ENCODE measurements at places on chromosomes 5 and 9.
A peak's percentile ranks its signal among the peaks of the same experiment; 100 is the strongest.

GRCh38 chr9:36597412-36598178, 24.9 kb downstream of the MELK start:
- DNase-seq = no peak

DNA sequence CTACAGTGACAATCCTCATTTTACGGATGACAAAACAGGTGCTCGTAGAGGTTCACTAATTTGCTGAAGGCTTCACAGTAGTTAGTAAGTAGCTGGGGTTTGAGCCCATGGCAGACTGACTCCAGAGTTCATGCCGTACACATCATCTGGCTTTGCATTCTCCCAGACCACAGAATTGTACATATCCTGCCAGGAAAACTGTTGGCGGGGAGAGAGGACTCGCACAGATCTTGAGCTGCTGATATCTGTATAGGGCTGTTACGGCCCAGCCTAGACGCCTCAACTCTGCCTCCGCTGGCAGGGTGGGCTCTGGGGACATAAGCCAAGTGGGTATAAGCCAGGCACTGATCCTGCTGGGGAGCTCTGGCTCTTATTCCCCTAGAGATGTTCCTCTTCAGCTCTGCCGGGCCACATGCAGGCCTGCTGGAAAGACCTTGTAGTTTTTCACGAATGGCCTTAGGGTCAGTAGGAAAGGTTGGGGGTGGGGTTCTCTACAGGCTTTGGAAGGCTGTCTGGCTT, 16.3 kb downstream of the LARP1 start:
- peak; percentile 71 for DNase-seq

DNA sequence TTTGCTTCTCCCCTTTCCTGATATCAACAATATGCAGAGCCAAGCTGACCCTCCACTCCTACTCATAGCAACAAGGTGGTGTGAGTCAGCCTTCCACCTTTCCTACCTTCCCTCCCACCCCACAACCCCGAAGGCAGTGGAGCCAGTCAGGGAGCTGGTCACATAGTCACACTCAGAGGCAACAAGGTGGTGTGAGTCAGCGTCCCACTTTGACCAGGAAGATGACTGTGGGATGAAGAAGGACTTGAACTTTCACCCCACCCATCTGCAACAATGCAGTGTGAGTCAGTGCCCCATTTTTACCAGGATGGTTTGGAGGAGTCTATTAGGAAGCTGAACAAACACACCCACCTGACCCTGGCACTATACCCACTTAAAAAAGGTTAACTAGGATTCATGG, 30.1 kb upstream of the ZNF782 start:
- DNase-seq = peak; percentile 46

GRCh38 chr9:97923529-97924108, 1.3 kb upstream of the TRMO start:
- peak; percentile 36 for DNase-seq

GRCh38 chr5:55702598-55703345, 9.4 kb downstream of the SLC38A9 start:
- DNase-seq = no peak

- DNase-seq = no peak
These were observed 586.2 kb upstream of the PTGER4 start for GRCh38 chr5:40093550-40093949.

- DNase-seq = no peak
These were observed 409.5 kb downstream of the MAT2B start for GRCh38 chr5:163914910-163915309.

DNA sequence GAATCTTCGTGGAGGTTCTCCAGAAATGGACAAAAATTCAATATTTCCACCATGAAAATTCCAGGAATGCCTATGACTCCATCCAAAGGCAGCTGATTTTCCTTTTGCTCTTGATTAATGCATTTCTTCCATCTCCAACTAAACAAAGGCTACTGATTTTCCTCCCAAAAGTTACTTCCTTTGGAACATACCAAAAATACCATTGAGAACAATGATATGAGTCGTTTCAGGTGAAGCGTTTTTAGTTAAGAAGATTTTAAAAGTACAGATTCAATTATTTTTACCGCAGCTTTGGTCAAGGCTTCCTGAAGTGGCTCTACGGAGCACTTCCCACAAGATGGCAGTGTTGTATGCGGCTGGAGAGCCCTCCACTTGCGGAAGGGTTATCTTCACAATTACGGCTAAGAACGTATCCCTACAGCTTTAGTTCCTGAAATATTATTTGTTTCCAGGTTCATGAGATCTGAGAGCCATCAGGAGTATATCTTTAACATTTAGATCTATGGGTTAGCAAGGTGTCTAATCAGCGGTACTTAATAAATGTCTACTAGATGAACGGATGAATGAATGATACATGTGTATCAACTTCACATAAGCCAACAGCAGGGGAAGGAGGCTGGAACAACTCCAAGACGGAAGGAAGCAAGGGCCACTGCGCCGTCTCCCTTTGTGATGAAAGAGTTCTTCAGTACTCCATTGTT, 35.9 kb upstream of the ARSB start:
- DNase-seq = peak; percentile 27

DNA sequence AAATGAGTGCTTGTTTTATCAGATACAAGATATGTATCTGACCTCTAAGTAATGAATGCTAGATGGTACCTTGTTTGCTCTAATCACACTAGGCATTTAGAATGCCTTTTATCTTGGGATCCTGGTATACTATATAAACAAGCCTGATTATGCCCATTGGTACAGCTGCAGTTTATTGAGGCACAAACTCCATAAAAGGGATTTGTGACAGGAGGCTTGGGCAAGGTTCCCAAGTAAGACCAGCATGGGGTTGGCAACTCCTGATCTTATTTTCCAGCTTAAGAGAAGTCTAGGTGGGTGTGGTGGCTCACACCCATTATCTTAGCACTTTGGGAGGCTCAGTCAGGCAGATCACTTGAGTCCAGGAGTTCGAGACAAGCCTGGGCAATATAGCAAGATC, 93.9 kb upstream of the DMRT1 start:
- no peak for DNase-seq

DNA sequence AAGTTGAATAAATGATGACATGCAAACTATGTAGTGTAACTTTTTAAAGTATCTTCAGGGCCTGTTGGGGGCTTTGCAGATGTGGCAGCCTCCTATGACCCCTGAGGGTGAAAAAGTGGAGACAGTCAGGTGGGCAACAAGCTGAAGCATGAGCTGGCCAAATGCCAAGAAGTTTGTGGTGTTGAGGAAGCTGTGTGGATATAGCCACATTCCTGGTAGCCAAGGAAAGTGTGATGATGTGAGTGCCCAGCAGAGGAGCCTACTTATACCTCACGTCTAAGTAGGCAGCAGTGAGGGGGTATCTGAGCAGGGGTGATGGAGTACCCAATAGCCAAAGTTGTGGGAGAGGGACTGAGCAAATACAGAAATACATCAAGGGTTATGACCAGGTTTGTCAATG, 621.2 kb upstream of the CDH6 start:
- DNase-seq = peak; percentile 37

- DNase-seq = no peak
These were observed at the start of gene BICD2 for GRCh38 chr9:92764381-92764987. BICD2 (minus strand) TSS chr9:92764833; CDS start chr9:92764744, 89 bp downstream.

- DNase-seq = no peak
These were observed 517 bp downstream of the ALDH1A1 start for GRCh38 chr9:72952381-72952690.

DNA sequence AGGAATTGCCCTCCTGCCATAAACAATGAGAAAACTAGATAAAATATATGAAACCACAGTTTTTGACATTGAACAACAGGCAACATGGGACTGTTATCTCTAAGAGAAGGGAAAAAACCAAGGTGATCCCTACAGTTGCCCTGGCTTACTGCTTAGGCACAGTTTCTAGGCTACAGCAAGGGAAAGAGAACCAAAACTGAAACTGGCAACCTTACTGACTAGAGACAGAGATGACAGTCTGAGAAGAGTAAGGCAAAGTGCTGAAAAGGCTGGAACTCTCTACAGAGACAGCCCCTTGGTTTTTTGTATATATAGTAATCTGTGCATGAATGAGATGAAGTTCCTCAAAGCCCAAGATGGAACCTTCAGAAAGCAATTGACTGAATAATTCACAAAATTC, 36.2 kb upstream of the REEP2 start:
- no peak for DNase-seq

- no peak for DNase-seq
These were observed 151.5 kb downstream of the NR3C1 start for GRCh38 chr5:143251946-143252345.

DNA sequence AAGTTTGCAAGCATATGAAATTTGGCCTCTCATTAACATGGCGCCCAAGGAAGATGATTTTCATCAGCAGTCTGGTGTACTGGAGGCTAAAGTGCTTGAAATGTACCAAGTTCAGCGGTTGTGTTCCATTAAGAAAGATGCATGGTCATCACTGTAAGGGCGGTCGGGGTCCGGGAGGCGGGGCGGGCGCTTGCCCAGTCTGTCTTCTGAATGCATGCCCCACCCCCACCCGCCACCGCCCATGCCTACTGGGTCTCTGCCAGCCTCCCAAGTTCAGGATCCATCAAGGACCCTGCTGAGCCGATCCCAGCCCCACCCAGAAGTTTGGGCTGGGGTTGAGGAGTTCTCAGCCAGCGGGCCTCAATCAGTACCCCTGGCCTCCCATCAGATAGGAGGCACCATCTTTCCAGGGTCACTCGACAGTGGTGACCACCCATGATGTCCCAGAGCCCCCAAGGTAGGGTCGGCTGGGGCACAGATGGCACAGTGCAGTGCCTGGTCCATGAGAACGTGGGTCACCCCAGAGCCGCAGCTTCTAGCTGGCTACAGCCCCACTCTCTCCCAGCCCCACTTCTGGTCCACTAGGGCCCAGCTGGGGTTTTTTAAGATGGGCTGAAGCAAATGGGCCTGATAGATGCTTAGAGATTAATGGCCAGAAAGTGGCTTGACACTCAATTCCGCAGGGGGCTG, 24.4 kb upstream of the PRDM12 start:
- no peak for DNase-seq

DNA sequence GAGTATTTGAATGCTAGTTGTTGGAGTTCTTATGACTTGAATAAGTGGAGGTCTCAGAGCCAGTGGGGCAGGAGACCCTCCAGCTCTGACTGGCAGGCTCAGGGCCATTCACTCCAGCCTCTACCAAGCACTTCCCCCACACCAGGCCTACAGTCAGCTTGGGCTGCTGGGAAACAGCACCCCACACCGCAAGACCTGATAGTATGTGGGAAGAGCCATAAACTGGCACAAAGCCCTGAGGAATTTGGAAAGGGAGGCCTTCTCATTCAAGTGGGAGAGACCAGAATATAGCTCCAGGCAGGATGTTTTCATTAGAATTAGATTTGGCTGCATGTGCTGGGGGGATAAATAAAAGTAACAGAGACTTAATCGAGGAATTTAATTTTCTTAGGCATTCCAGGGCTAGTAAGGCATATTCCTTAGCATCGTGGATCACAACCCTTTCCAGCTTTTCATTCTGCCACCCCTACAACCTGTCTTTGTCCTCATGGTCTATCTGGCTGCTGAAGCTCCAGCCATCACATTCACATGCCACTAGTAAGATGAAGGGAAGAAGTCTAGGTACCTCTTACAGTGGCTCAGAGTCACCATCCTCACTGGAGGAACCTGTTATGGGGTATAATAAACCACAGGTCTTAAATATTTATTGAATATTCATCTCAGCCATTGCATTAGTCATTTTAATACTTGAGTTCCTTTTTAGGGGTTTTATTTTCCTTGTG, 47.5 kb downstream of the TMOD1 start:
- no peak for DNase-seq

DNA sequence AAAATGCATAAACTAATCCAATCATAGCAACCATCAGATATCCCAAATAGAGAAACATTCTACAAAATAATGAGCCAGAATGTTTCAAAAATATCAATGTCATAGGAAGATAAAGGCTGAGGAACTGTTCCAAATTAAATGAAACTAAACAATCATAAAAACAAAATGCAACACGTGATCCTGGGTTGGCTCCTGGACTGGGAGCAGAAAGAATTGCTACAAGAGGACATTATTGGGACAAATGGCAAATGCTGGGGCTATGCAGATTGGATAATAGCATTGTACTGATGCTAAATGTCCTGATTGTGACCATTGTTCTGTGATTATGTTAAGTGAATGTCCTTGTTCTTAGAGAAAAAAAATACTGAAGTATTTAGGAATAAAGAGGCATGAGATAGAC, 54.2 kb upstream of the AKNA start:
- no peak for DNase-seq

DNA sequence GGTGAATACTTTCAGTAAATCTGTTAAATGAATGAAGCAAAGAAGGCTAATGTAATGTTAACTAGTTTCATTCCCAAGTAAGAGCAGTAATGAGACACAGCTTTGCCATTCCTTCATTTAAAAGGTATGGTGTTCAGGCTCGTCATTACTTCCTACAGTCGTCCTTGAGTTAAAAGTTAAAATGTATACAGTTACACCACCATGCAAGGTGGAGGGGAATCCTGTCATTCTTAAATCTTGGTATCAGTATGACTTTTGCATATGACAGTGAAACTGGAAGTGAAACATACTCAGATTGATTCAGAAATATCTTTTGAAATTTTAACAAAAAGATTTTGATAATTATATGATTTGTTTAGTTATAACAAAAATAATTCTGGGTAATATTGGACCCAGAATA, 25.9 kb downstream of the MTRR start:
- no peak for DNase-seq
